ENCODE measurements at places on chromosomes 1 and 21. TPM values are rescaled to one million over a fixed set of nuclear protein-coding genes. Genes with fewer than 3 reads are reported as not detected.

SLC2A5 gene
- polyA plus RNA-seq = 10.0 TPM

HTR6 gene
- polyA plus RNA-seq = not detected

MRAP gene
- polyA plus RNA-seq = not detected

VAV3 gene
- 7.9 TPM for polyA plus RNA-seq

KRTAP7-1 gene
- polyA plus RNA-seq = not detected

NPHS2 gene
- polyA plus RNA-seq = not detected

TNFRSF4 gene
- polyA plus RNA-seq = not detected

TCEA3 gene
- polyA plus RNA-seq = 0.69 TPM

PPFIA4 gene
- not detected for polyA plus RNA-seq

HCN3 gene
- polyA plus RNA-seq = 2.3 TPM

CFAP410 gene
- 36.4 TPM for polyA plus RNA-seq

All from IgD-negative memory B cell (primary cell).